ENCODE measurements at places on chromosomes 5 and 9.

DNA sequence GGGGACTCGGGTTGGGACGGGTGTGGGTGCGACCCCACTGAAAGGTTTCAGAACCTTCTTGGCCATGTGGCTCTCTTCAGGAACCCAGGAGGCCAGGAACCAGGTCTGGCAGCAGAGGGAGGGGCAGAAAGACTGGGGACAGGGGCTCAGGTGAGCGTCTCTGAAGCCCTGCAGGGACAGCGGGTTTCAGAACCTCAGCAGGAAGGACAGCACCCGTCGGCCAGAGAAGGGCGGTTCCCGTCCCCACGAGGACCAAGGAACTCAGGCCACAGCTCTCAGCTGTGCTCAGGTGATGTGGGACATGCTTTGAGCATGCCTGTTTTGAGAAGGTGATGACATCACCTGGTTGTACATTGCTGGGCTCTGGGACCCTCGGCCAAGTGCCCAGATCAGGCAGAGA lies 25.7 kb downstream of the SLC12A7 start:
- DNase-seq, result no peak

DNA sequence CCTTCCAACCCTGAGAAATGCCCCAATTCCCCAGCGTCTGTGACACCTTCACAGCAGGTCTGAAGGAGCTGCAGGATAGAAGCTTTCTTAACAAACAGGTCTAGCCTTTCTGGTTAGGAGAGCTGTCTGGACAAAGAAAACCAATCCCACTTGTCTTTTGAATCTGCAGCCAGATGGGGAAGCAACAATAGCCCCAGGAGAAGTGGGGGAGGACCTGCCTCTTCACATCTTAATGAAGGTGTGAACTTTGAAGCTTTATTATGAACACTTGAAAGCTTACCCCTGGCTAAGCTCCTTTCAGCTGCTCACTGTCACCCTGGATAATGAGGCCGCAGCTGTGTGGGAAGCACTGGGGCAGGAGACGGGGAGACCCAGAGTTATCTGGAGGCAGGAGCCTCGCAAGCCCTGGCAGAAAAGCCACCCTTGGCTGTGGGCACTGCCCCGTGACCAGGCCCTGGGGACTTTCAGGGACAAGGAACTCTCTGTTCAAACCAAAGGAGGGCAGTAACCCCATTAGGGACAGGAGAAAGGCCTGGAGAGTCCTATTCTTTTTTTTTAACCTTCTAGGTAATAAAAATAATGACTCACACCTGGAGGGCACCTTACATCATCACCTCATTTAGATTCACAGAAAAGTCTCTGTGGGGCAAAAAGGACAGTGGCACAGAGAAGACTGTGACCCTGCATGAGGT lies 151.8 kb upstream of the RAD23B start:
- no peak for DNase-seq

GRCh38 chr5:141747152-141748141 lies 65.4 kb upstream of the ARAP3 start:
- DNase-seq, result no peak

DNA sequence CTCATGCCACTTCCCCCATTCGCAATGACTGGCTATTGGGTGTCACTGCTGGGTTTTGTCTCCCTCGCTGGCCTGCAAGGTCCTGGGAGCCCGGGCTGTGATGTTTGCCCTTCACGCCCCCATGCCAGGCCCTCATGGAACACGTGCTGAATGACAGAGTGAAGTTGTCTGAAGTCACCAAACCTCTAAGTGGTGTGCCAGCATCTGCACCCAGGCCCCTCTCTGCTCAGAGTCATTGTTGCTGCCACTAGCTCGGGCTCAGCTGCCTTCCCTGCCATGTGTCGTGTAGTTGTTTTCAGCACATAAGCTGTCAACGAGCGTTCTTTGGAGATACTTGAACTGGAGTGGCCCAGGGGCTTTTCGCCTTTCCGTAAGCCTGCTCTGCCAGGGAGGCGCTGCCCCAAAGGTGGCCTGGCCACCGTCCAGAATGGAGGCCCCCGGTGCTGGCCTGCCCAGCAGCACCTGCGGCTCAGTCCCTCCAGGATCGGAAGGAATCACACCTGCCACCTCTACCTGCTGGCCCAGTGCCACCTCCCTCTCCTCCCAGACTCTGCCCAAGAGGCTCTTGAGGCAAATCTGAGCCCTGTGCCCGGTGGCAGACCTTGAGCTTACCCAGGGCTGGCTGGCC lies 250.1 kb downstream of the PBX3 start:
- no peak for DNase-seq

DNA sequence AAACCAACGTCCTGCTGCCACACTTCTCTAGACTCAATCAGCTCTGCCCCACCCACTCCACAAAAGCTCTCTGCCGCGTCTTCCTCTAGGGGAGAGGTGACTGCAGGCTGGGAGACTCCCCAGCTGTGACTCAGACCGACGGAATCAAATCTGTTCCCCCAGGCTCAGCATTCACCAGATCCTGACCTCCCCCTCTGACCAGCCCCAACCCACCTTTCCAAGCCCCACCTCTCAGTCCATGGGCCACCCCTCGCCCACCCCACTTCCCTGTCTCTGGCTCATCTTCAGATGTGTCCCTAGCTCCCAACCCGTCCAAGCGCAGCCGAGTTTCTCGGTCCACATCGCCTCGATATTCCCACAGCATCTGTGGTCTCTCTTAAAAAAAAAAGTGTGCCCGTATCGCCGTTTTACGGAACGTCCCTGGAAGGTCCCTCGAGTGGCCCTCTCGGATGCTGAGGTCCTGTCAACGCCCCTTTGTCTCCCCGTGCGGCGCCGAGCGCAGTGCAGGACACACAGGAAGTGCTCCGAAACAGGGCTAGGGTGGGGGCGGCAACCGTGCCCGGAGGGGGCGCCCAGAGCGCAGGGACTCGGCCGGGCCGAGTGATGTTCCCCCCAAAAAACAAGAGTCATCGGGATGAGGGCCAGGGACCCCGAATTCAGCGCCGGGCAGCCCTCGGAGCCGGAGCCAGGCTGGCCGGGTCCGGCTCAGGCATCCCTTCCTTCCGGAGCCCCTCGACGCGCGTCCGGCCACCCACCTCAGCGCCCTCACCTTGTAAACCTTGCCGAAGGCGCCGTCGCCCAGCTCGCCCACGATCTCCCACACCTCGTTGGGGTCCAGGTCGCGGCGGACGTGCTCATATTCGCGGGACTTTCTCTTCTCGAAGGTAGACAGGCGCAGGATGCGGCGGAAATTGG lies 649 bp downstream of the STK10 start:
- peak; percentile 34 for DNase-seq

GRCh38 chr5:43140286-43140685 lies 19.6 kb downstream of the ZNF131 start:
- DNase-seq, result no peak

- no peak for DNase-seq
Measured at GRCh38 chr9:16126042-16126441, 573.2 kb downstream of the CCDC171 start.

GRCh38 chr5:53178830-53179229 lies 69.3 kb upstream of the MOCS2 start:
- DNase-seq, result no peak

- DNase-seq, result no peak
Measured at GRCh38 chr5:9059920-9060691, 485.8 kb downstream of the SEMA5A start.

- DNase-seq, result no peak
Measured at GRCh38 chr5:93476251-93476742, 104.7 kb downstream of the NR2F1-AS1 start.

DNA sequence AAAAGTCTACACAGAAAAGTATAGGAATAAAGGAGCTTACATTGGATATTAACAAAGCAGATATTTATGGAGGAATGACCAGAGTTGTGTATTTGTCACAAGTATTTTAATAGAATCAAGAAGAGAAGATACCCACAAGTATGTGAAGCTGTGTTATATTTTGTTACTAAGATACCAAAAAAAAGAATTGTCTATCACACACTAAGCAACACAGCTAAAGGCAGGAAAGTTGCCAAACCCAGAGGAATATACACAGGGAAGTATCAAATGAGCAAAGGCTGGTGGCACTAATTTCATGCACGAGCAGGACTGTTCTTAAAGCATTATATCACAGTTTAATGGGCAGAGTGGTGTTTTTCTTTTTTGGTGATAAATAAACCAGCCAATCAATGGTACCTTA lies 30.9 kb upstream of the RAI14 start:
- DNase-seq, result no peak

DNA sequence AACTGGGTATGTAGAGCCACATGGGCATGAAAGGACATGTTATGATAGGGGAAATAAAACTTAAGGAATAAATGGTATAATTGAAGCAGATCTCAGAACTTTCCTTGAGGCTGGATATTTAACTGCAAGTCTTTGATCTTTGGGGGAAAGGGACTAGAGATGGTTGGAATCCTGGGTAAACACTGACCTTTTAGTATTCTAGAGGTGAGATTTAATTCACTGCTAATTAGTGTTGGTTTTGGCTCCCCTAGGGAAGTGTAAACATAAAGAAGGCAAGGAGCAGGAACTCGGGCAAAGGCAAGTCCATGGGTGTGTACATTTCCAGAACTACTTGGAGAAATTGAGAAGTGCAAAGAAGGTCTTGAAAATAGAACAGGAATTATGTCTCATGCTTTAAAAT lies 16.6 kb downstream of the NIM1K start:
- no peak for DNase-seq

DNA sequence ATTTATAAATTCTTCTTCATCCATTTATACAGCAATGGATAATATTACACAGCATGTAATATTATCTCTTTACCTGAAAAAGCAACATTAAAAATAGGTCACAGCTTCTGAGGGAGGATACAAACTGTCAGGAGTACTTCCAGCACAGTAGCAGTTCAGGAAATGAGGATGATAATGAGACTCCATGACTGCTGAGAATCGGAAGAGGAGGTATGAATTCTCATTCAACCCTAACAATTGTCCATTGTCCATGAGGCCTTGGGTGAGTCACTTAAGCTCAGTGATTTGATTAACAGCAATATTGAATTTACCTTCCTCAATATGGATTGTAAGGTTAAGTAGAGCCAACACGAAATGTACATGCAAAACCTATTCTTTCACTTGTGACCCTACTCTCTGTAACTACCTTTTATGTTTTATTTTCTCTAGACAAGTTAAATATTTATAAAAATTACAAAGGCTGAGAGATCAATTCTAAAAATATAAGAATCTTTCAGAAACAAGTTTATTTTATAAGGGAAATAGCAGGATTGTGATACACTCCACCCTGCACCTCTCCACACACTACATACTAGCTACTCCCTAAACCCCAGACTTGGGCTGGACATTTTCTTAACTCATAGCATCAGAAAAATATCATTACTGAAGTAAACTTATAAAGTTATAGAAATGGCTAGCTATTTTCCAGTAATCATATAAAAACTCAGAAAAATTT lies 159.1 kb upstream of the ACOT12 start:
- no peak for DNase-seq

GRCh38 chr5:67942421-67942820 lies 273.1 kb upstream of the PIK3R1 start:
- DNase-seq, result no peak

- DNase-seq, result no peak
Measured at GRCh38 chr9:134656334-134657006, 14.9 kb downstream of the COL5A1 start.

DNA sequence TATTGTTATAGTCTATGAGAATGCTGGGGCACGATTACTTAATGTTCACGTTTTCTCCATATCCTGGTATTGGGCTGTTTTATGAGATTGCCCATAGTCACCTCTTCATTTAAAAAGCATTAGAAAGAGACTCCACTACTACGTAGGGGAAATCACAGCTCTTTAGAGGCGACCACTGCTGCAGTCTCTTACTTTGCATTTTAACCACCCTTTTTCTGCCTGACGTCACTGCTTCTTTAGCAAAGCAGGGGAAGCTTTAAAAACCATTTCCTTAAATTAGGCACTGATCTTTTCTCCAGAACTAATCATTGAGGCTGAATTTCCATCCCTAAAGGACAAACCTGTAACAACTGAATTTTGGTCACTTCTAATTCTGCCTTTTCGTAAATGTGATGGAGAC lies 38.9 kb downstream of the ZNF608 start:
- no peak for DNase-seq

DNA sequence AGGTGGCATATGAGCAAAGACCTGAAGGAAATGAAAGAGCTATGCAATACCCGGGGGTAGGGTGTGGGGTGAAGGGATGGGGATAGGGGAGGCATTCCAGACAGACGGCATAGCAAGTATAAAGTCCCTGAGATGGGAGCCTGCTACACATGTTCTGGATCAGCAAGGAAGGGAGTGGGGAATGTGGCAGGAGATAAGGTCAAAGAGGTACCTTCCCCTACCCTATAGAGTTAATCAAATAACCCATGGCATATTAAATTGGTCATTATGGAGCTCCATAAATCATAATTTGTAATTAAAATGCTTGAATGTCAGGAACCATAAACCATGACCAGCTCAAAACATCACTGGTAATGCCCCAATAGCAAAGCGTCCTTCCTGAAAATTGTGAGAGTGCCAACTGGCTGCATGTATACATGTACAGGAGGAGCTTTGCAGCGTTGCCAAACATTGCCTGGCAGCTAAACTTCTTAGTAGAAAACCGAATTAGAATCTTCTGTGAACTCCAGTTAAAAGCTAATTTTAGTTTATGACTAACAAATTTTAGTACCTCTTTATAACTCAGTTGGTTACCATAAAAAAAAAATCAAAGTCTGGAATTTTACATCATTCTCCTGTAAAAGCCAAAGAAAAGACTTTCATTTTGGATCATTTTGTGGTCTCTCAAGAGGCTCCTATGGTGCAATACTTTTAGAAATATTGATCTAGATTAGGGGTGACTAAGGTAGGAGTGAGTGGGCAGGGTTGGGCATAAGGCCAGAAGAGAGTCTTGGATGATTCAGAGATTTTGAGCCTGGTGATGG lies 4.7 kb downstream of the DNAI1 start:
- no peak for DNase-seq

DNA sequence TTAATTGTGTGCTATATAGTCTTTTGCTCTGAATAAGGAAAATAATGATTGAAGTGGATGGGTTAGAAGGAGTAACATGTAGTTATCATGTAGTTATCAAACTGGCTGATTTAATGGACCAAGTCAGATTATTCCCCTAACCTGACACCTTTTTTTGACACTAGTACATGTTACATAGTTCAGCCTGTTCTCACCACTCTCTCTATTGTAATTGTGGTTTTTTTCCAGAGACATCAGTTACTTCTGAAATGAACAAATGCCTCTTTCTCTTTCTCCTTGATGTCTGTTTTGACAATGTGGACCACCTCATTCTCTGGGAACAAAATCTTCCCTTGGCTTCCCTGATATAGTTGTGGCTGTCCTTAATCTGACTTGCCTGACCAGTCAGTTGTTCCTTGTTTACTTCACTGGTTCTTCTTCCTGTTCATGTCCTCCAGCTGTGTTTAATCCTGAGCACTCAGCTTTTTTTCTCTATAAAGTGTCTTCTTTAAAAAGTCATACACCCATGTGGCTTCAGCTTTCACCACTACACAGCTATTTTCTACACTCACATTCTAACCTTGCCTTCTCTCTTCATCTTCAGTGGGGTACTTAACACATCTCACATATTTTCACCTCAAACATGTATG lies 243.4 kb downstream of the ARRDC3 start:
- no peak for DNase-seq

GRCh38 chr5:207599-207998 lies 10.4 kb downstream of the CCDC127 start:
- DNase-seq, result no peak

All from activated naive CD8-positive, alpha-beta T cell treated with anti-CD3 and anti-CD28 coated beads, Interleukin-2, amount 50 U/mL, for 16 hours (primary cell).